ENCODE measurements at places on chromosomes 3 and 15.

DNA sequence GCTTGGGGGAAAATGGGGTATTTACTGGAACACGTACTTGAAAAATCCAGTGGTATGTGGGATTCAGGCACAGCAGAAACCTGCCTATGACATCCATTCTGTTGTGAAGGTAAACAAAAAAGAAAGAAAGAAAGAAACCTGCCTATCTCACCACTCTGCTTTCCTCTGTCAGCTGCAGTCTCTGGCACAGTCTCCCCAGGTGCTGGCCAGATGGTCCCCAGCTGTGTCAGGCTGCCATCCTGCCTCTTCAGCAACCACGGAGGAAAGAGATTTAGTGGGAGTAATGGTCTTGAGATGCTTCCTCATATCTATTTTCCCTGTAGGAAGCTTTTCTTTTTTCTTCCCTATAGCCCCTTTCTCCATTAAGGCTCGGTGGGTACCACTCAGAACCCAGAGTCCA is 2.5 kb upstream of the PXYLP1 start:
- no peak for DNase-seq

DNA sequence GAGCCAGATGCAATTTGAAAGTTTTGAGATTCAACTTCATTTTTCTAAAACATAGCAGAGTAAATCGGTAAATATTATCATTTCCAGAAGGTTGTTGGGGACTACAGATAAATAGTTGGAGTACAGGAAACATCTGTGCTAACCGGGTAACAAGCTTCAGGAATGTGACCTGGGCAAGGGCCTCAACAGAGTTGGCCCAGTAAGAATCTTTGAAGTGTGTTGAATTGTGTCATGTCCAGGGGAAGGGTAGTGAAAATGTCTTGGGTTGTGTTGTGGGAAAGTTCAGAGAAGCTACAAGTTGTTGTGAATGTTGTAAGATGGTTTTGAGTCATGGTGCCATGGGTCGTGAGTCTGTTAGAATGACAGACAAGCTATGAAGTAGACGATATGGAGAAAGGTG is 35.7 kb downstream of the SQOR start:
- no peak for DNase-seq

- DNase-seq, result no peak
Observed at GRCh38 chr3:142492184-142492583, 44.3 kb upstream of the XRN1 start.

DNA sequence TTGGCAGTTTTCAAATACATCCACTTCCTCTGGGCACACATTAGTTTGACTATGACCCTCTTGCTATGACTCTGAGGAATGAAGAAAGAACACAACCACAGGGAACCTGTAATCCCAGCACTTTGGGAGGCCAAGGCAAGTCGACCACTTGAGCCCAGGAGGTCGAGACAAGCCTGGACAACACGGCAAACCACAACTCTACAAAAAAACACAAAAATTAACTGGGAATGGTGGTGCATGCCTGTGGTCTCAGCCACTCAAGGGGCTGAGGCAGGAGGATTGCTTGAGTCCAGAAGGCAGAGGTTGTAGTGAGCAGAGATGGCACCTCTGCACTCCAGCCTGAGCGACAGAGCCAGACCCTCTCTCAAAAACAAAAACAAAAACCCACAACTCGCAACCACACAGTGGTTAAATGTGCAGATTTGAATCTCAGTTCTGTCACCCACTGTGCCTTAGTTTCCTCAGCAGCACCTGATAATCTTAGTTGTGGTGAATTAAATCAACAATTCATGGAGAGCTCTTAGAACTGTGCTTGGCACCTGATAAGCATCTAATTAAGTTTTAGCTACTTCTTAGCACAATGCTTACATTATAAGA is 65.7 kb downstream of the MYLK start:
- no peak for DNase-seq

GRCh38 chr3:176219970-176220369 is 977.3 kb downstream of the TBL1XR1 start:
- no peak for DNase-seq

DNA sequence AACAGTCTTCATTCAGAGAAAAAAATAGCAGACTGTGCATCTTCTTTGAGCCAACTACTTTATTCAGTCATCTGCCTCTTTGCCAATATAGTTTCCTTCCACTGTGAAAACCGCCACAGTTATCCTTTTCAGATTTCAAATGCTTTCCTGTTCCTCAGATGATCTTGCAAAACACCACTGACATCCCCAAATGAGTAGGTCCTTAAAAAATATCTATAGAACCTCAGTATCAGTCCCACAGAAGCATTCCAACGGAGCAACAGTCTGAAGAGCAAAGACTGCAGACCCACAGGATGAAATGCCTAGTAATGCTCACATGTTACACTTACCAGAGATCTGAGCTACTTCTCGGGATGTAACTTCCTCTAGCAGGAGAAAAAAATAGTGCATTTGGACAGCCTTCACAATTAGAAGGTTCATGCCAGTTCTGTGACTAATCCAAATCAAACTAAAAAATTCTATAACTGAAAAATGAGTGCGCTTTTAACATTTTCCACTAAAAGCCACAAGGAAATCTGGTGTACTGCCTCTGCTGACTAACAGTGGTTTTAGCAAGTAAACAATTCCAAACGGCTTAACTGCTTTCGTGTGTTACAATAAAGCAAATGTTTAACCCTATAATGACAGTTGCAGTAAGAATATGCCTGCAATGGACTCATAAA is at the start of gene ANKRD28:
ANKRD28 (minus strand) TSS at position 338 of the 662 bp plus-strand sequence. CDS start 1,458 bp downstream, outside the sequence.
- no peak for DNase-seq
